ENCODE measurements at places on chromosomes 6 and 20.

GRCh38 chr20:56778765-56779195 lies 149.7 kb downstream of the TFAP2C start:
- no peak for DNase-seq

- no peak for DNase-seq
Measured at GRCh38 chr6:129764761-129765407, 54.9 kb upstream of the ARHGAP18 start.

DNA sequence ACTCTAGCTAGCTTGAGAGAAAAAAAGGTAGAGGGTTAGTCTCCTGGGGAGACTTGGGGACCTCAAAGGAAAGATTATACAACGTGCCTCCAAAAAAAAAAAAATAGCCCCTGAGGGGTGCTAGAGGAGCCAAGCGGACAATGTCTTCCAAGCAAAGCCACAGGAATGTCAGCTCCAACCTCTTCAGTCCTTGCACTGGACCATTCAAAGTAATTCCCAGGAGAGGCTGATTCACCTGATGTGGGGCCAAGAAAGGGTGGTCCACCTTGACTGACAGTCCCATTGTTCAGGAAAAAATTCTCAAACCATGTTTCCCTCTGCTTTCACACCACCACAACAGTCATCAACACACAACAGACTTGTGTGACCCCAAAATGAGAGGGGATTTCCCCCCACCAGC lies 30.7 kb downstream of the ASIP start:
- no peak for DNase-seq

DNA sequence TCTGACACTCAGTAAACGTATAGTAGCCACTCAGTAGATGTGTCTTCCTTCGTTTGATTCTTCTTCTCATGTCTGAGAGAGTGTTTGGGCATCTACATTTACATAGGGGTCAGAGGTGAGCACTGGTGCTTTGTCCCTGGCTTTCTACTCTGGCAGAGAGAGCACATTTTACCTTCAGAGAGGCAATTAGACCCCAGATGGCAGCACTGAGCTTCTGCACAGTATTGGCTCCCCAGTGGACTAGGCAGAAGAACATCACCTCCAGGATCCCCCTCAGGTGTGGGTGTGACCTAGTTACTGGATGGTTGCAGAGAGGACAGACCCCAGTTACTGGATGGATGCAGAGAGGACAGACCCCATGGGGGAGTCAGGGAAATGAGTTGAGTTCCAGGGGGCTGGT lies 327.2 kb downstream of the DHX35 start:
- DNase-seq: no peak

DNA sequence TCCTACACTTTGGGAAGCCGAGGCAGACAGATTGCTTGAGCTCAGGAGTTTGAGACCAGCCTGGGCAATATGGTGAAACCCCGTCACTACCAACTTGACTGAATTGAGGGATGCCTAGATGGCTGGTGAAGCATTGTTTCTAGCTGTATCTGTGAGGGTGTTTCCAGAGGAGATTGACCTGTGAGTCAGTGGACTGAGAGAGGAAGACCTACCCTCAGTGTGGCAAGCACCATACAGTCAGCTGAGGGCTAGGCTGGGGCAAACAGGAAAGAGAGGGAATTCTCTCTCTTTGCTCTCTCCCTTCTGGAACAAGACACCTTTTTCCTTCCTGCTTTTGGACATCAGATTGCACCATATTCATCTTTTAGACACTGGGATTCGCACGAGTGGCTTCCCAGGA lies 3.7 kb upstream of the ZUP1 start:
- no peak for DNase-seq

- no peak for DNase-seq
Measured at GRCh38 chr6:4844108-4844507, 67.9 kb downstream of the CDYL start.

DNA sequence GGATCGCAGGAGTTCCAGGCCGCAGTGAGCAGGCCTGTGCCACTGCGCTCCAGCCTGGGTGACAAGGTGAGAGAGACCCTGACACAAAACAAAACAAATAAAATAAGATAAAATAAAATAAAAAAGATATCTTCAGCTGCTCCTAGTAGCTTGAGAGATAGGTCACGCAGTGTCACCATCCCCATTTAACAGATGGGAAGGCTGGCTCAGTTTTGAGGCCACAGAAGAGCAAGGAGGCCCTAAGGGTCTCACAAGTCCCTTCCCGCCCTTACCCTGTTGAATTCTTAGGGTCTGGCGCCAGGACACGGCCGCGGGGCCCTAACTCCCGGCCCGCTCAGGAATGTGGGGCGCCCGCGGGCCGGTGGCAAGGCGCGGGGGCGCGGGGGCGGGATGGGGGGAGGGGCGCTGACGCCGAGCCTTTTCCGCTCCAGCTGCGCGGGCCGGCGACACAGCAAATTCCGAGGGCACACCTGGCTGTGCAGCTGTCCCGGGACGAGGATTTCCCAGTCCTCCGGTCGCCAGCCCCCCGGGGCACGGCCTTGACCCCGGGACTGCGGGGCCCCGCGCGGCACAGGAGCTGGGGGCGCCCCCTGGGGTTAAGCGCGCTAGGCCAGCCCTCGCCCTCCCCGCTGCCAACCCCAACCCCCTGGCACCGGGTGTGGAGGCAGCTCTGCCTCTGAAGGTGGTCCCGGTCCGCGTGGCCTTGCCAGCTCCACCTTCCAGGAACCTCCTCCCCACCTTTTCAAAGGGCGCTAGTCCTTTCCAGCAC lies 10.3 kb upstream of the R3HDML start:
- no peak for DNase-seq

- DNase-seq: no peak
Measured at GRCh38 chr6:52115891-52116604, 28.6 kb upstream of the PKHD1 start.

- no peak for DNase-seq
Measured at GRCh38 chr6:16789329-16790038, 28.2 kb upstream of the ATXN1 start.

GRCh38 chr20:48625136-48625900 lies 202.5 kb downstream of the PREX1 start:
- no peak for DNase-seq

DNA sequence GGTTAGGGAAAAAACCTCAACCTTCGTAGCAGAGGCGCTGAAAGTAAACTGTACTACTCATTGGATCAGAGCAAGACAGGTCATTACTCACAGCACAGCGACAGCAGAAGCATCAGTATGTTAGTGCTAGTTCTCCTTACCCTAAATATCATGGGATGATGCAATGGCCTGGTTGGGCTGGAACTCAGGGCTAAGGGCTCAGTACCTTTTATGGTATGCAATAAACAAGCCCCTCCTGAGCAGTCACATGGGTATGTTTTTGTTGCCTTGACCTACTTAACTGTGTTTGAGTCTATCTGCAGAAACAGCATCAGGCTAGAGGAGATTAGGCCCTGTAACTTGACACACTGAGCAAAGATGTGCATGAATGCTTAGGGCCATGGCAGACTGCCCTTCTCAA lies 369.4 kb upstream of the IMPG1 start:
- DNase-seq: peak; percentile 70

DNA sequence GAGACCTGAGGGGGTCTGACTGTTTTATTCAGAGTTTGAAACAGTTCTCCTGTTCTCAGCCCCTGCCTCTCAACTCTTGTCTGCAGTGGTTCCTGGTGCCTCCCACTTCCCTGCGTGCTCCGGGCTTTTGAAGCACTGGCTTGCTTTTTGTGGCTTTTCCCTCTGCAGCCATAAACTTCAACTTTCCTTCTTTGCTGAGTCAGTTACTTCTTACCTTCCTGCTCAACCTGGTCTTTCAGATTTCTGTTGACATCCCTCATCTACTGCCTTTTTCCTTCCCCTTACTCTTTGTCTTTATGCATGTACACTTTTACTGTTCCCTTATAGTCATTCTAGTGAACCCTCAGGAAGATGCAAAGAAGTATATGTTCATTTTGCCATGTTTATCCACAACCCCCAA lies 57.4 kb downstream of the ASXL1 start:
- no peak for DNase-seq

DNA sequence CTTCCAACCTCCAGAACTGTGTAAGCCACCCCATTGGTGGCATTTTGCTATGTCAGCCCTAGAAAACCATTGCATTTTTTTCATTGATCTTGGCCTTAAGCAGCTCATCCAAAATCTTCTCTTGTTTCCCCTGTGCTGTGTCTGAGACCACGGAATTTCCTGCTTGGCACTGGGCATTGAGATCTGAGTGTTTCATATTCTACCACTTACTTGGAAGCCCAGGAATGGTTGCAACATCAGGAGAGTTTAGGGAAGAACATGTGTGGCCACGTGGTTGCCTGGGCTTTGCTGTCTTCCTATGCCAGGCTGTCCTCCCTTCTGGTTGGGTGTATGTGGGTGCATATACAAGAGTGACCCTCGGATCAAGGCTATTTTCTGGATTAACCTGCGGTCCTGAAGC lies 139.3 kb upstream of the PMEPA1 start:
- DNase-seq: no peak

- DNase-seq: no peak
Measured at GRCh38 chr20:47586649-47587294, 85.1 kb downstream of the NCOA3 start.

DNA sequence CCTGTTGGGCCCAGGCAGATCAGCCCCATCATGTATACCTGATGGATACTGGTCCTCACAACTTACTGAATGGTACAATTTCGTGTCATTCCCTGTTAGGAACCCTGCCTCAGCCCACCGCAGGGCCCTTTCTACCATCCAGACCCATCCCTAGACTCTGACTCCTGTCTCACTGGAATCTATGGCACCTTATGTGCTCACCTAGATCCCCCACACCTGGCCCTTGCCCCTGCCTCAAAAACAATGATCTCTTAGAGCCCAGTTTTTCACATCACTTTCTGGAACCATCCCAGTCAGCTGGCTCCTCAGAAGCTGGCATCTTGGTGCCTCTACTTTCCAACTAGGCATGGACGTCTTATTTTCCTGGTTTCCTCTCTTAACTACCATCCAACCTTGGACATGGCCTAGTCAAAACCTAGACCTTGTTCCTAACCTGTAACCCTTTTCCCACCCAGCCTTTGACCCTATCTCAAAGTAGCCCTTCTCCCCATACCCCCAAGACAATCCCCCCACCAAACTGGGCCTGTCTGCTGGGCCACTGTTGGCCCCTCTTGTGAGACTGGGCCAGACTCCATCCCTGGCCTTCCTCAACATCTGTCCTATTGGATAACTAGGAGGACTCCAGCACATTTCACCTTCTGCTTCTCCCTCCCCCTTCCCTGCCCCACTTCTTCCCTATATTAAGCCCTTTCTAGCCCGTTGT lies 981 bp downstream of the HM13 start:
- no peak for DNase-seq

DNA sequence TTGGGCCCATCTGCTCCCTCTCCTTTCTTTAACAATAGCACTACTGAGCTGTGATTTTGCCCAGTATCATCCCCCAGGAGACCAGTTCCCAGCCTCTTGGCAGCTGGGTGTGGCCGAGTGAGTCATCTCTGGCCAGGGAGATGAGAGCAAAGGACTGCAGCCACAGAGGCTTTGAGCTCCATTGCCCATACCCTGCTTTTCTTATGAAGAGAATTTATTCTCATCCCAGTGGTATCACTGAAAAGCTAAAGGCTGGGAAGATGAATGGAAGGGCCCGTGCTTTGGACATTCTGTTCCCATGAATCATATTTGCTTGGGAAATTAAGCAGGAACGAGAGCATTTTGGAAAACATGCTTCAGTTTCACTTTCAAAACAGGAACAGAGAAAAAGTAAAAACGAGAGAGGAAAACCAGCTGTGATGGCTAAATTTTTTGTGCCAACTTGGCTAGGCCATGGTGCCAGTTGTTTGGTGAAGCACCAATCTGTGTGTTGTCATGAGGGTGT lies 14.9 kb downstream of the CST3 start:
- DNase-seq: no peak

DNA sequence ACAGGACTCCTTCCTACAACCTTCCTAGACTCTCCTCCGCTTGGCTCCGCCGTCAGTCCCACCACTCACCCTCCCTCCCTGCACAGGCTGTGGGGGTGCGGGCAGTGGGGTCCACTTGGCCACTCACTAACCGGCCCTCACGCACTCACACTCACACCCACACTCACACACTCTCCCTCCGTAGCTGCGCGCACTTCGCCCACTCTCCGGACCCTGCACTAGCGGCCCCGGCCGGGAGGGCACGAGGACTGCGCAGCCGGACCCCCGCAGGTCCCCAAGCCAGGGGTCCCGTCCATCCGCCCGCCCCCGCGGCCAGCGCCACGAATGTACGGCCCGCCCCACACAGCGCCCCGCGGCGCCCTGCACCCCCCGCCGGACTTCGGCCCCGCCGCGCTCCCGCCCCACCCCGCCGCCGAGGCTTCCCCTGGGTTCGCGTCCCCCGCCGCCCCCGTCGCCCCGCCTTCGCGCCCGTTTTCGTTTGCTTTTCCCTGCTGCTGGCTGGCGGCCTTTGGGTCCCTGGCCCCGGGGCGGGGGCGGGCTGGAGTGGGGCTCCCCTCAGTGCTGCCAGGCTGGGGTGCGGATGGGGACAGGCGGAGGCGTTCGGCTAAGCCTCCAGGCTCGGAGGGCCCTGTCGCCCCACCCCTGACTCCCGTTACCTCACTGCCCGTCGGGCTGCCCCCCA lies 23.0 kb upstream of the SLC22A7 start:
- DNase-seq: no peak

DNA sequence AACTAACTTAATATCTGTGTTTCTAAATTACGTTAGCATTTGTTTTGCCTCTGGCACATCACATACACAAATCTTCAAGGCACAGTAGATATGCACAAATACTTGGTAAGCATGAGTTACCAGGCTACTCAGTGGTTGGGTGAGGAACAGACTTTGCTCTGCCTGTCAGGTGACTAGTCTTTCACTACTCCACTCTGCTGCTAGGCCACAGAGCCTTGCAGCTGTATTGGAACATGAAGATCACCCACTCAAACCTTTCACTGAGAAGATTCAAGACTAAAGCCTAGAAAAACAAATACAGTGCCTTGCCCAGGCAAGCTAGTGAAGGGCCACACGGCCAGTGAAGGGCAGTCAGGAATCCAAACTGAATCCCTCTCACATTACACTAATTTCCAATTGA lies 47.0 kb downstream of the DTNBP1 start:
- DNase-seq: no peak

DNA sequence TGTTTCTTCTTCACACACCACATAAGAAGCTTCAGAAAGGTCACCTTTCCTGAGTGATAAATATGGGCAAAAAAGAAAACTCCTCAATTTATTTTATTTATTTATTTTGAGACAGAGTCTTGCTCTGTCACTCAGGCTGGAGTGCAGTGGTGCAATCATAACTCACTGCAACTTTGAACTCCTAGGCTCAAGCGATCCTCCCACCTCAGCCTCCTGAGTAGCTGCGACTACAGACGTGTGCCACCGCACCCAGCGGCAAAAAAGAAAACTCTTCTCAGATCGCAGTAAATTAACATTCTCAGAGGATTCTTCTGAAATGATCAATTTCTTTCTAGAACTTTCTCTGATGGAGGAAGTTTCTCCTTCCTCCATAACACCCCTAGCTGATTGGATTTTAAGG lies 111.2 kb downstream of the TRERF1 start:
- DNase-seq: no peak

Data from iPS DF 19.7 (cell line).